Endothelial cell of umbilical vein (primary cell): ENCODE measurements at places on chromosomes 5 and 9. TPM values are rescaled to one million over a fixed set of nuclear protein-coding genes. Genes with fewer than 3 reads are reported as not detected.

DNA sequence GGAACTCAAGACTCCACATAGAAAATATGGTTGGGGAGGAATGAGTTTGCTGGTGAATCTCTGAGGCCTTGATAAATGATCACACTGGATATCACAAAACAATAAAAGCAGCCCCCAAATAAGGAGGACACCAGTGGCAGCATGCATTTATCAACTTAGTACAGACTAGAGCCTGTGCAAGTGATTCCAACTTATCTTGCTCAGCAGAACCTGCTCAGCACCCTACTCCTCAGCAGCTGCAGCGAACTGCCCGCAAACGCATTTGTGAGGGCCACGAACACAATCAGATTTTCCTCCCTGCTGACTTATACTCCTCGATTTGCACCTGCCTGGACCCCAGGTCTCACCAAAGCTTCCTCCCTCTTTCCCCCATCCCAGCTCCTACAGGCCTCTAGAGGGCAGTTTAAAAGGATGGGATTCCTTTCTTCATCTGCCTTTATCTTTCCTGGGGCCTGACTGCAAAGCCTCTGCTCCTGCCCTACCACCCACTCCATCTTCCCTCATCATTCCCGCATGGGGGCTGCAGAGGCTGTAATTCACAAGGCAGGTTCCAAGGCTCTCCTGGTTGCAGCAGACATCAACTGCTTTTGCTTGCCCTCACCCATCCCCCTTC, 41.2 kb downstream of the ANKS6 start:
- no peaks in the 10 kb centered on the region for H3K36me3 ChIP-seq
- no peaks in the 10 kb centered on the region for H3K27me3 ChIP-seq
- H3K27ac ChIP-seq, result no peak overlapping the region
- no peak for DNase-seq

DNA sequence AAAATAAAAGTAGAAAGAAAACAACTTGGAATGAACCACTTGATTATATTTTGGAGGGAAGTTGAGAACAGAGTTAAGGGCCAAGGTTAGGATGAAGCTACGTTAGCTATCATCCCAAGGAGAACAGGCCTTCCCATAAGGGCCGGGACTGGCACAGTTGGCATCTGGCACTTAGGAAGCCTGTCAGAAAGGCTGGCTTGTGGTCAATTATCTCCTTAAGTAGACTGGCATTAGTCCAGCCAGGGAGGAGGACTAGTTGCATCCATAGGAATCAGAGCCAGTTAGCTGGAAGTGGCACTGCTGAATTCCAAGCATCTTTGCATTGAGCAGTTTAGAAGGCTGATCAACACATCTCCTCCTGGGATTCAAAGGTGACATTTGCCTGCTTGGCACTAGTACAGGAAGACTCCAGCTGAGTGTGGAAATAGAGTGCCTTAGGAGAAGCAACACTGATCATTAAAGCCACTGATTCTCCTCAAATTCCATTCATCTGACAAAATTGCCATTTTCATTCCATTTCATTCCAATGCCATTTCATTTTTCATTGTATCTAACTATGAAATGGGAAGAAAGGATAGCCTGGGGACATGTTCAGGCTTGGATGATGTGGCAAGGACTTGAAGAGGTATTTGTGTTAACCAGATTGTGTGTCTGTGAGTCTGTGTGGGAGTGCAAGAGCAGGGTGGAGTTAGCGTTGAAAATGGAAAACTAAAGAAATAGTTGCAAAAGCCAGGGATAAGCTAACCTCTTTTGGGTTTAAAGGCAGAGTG, 5.5 kb downstream of the FOXB2 start:
- H3K4me3 ChIP-seq, result no peak overlapping the region
- DNase-seq, result no peak
- H3K36me3 ChIP-seq, result no peaks in the 10 kb centered on the region

DNA sequence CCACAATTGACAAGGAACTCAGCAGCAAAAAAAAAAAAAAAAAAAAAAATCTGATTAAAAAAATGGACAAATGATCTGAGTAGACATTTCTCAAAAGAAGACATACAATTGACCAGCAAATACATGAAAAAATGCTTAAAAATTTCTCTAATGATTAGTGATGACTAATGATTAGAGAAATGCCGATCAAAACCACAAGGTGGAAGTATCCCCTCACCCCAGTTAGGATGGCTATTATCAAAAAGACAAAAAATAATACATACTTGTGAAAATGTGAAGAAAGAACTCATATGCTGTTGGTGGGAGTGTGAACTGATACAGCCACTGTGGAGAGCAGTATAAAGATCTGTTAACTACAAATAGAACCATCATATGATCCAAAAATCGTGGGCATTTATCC, 245.3 kb downstream of the OSTF1 start:
- H3K4me1 ChIP-seq, result no peaks in the 10 kb centered on the region
- H3K27me3 ChIP-seq, result no peaks in the 10 kb centered on the region
- H3K36me3 ChIP-seq, result no peaks in the 10 kb centered on the region
- H3K4me3 ChIP-seq, result no peak overlapping the region
- H3K27ac ChIP-seq, result no peak overlapping the region

GRCh38 chr5:20524991-20525529, 537.1 kb upstream of the CDH18 start:
- DNase-seq, result no peak
- no peak overlapping the region for H3K27ac ChIP-seq
- no peaks in the 10 kb centered on the region for H3K4me1 ChIP-seq
- H3K4me3 ChIP-seq, result no peak overlapping the region
- H3K27me3 ChIP-seq, result no peaks in the 10 kb centered on the region

DNA sequence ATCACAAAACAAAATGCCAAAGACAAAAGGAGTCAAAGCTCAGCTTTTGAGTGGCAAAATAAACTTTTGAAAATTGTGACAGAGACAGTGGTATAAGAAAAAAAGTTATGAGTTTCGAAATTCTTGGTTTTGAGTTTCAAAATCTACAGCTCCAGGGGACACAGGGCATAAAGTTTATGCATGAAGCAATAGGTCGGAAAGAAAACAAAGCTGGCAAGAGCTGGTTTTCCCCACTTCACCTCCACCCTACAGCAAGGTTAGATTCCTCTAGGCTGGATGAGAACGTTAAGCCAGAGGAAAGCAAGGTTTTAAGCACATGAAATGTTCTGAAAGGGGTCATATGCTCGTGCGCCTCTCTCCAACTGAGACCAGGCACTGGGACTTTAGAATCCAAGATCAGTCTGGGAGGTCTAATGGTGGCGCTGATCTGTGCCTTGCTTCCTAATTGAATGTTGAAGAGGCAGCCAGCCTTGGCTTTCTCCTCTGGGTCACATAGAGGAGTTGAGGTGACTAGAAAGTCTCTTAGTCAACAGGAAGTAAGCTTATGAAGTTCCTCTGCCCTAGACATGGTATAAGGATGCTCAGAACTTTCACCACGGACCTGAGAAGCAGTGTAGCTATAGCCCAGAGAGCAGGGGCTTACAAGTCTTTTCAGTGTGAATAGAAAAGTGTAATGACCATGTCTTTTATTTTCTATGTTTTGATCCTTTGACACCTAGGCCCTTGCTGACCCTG, 167.7 kb upstream of the DMAC1 start:
- H3K27me3 ChIP-seq, result no peaks in the 10 kb centered on the region
- H3K4me3 ChIP-seq, result no peak overlapping the region
- H3K4me1 ChIP-seq, result no peaks in the 10 kb centered on the region

GRCh38 chr9:86126998-86127972, 27.9 kb upstream of the GOLM1 start:
- no peak overlapping the region for H3K27ac ChIP-seq
- no peak for DNase-seq
- no peak overlapping the region for H3K4me3 ChIP-seq
- H3K27me3 ChIP-seq, result peaks cover 1% of the 10 kb centered on the region
- H3K4me1 ChIP-seq, result no peaks in the 10 kb centered on the region
- no peaks in the 10 kb centered on the region for H3K36me3 ChIP-seq

DNA sequence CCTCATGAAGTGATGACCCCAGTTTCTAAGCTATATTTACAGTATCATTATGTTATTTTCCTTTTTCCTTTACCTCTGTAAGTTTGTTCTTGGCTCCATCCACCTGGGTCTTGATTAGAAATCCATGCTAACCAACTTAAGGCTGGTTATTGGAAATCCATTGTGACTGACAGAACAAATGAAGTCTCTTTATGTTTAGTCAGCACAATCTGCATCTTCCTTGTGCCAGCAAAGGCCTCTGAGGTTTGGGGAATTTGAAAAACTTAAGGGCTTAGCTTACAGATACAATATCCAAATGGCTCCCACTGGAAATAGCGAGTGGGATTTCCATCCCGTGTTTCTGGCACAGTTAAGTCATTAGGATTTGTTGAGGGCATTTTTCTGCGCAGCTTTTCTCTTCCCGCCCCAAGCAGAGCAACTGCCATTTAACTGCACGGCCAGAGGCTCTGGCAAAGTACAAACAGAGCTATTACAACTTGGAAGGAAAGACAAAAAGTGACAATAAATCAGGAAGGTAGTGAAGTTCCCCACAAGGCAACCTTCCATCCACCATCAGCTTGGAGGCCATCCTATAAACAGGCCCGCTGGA, 64.2 kb downstream of the DCP2 start:
- H3K4me1 ChIP-seq, result no peaks in the 10 kb centered on the region
- H3K27me3 ChIP-seq, result no peaks in the 10 kb centered on the region
- H3K4me3 ChIP-seq, result no peak overlapping the region
- H3K27ac ChIP-seq, result no peak overlapping the region

The DEPDC1B gene
- 14.2 and 18.7 TPM in 2 replicates for total RNA-seq

GRCh38 chr9:131539223-131539923, 6.0 kb upstream of the PRRT1B start:
- no peak overlapping the region for H3K4me3 ChIP-seq
- H3K27ac ChIP-seq, result no peak overlapping the region
- peaks cover 5% of the 10 kb centered on the region for H3K27me3 ChIP-seq
- H3K4me1 ChIP-seq, result no peaks in the 10 kb centered on the region
- H3K36me3 ChIP-seq, result no peaks in the 10 kb centered on the region
- no peak for DNase-seq

GRCh38 chr5:34616651-34617050, 39.5 kb upstream of the RAI14 start:
- H3K27me3 ChIP-seq, result no peaks in the 10 kb centered on the region
- H3K27ac ChIP-seq, result no peak overlapping the region
- no peak for DNase-seq
- no peaks in the 10 kb centered on the region for H3K36me3 ChIP-seq

DNA sequence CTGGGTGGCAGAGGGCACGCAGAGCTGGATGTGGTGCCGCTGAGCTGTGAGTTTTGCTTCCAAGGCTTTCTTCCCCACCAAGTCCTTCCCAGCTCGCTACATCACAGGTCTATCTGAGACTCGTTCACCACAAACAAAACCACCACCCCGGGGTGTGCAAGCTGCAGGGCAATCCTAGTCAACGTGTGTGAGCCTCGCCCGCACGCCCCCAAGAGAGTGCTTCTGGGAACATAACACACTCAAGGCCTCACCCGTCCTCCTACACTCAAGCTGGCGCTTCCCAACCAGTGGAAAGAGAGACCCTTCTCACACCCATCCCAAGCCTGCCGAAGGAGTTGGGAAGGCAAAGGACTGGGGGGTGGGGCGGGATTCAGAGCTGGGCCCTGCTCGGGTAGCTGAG, 10.6 kb downstream of the SNAPC4 start:
- H3K27ac ChIP-seq, result no peak overlapping the region
- peaks cover 57% of the 10 kb centered on the region for H3K36me3 ChIP-seq
- no peaks in the 10 kb centered on the region for H3K4me1 ChIP-seq
- no peaks in the 10 kb centered on the region for H3K27me3 ChIP-seq

- H3K4me3 ChIP-seq, result no peak overlapping the region
- H3K27me3 ChIP-seq, result no peaks in the 10 kb centered on the region
- no peak for DNase-seq
- H3K4me1 ChIP-seq, result no peaks in the 10 kb centered on the region
- H3K36me3 ChIP-seq, result no peaks in the 10 kb centered on the region
- H3K27ac ChIP-seq, result no peak overlapping the region
Measured at GRCh38 chr9:115004545-115004944, 74.2 kb upstream of the TNFSF8 start.

The COL5A1 gene
- total RNA-seq, result 164 and 175 TPM in 2 replicates

GRCh38 chr5:173451651-173452050, 123.4 kb upstream of the STC2 start:
- peaks cover 20% of the 10 kb centered on the region for H3K4me1 ChIP-seq
- DNase-seq, result no peak
- no peak overlapping the region for H3K27ac ChIP-seq
- H3K27me3 ChIP-seq, result no peaks in the 10 kb centered on the region
- H3K36me3 ChIP-seq, result no peaks in the 10 kb centered on the region

DNA sequence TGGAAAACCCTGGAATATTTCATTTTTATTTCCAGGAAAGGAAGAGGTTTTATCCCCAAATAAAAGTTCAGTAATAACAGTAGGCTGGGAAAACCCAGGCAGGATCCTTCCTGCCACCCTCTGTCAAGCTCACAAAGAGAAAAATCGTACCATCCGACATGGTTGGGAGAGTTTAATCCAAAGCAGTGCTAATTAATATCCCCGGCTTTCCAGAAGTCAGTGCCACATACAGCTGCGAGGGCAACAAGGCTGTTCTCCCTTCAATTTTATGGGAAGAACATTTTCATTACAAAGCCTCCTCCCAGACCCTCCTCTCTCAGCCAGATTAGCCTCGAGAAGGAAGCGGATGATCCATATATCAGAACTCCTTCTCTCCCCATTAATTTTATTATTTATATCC, 95.5 kb downstream of the PAX5 start:
- DNase-seq, result no peak
- H3K4me3 ChIP-seq, result no peak overlapping the region
- H3K36me3 ChIP-seq, result no peaks in the 10 kb centered on the region
- no peak overlapping the region for H3K27ac ChIP-seq
- peaks cover 17% of the 10 kb centered on the region for H3K27me3 ChIP-seq
- H3K4me1 ChIP-seq, result no peaks in the 10 kb centered on the region

The PCDHA4 gene
- total RNA-seq, result 0.04 and 0.14 TPM in 2 replicates

- no peaks in the 10 kb centered on the region for H3K27me3 ChIP-seq
- H3K27ac ChIP-seq, result no peak overlapping the region
- DNase-seq, result no peak
- H3K4me1 ChIP-seq, result peaks cover 22% of the 10 kb centered on the region
Measured at GRCh38 chr9:84153885-84154284, 173.3 kb downstream of the RMI1 start.

GRCh38 chr5:128637031-128637430, 99.0 kb upstream of the FBN2 start:
- H3K4me1 ChIP-seq, result peaks cover 10% of the 10 kb centered on the region

- H3K27me3 ChIP-seq, result peaks cover 13% of the 10 kb centered on the region
- no peaks in the 10 kb centered on the region for H3K36me3 ChIP-seq
- no peaks in the 10 kb centered on the region for H3K4me1 ChIP-seq
Measured at GRCh38 chr9:114070188-114071103, 7.7 kb downstream of the AMBP start.

GRCh38 chr5:175663186-175664184, 5.6 kb downstream of the HRH2 start:
- H3K4me1 ChIP-seq, result no peaks in the 10 kb centered on the region
- no peak overlapping the region for H3K27ac ChIP-seq
- no peaks in the 10 kb centered on the region for H3K27me3 ChIP-seq
- H3K4me3 ChIP-seq, result no peak overlapping the region
- H3K36me3 ChIP-seq, result no peaks in the 10 kb centered on the region

- H3K4me1 ChIP-seq, result no peaks in the 10 kb centered on the region
- no peak for DNase-seq
- H3K4me3 ChIP-seq, result no peak overlapping the region
Measured at GRCh38 chr9:77392328-77392727, 215.0 kb downstream of the VPS13A start.

- H3K36me3 ChIP-seq, result no peaks in the 10 kb centered on the region
- H3K4me1 ChIP-seq, result peaks cover 10% of the 10 kb centered on the region
- H3K4me3 ChIP-seq, result no peak overlapping the region
- no peak overlapping the region for H3K27ac ChIP-seq
Measured at GRCh38 chr9:136881691-136882108, 4.6 kb upstream of the TRAF2 start.
